Bladder microvascular endothelial cell (primary cell): ENCODE measurements at places on chromosomes 3 and 15. TPM values are rescaled to one million over a fixed set of nuclear protein-coding genes. Genes with fewer than 3 reads are reported as not detected.

Gene GPR156
- total RNA-seq = 0.06 TPM in 1 of 2 replicates, not detected in the other

Gene LTK
- total RNA-seq = under 0.01 and 0.06 TPM in 2 replicates

Gene PROS1
- 11.5 and 16.3 TPM in 2 replicates for total RNA-seq

Gene TIGIT
- not detected in 2 replicates for total RNA-seq

Gene ZBBX
- total RNA-seq = under 0.01 and 0.13 TPM in 2 replicates

Gene DOCK3
- under 0.01 TPM in 2 replicates for total RNA-seq

Gene SMCO1
- total RNA-seq = not detected in 2 replicates

Gene PDZRN3
- total RNA-seq = 0.19 TPM in 1 of 2 replicates, not detected in the other

Gene RTP1
- not detected in 2 replicates for total RNA-seq

Gene WDR6
- 55.0 and 141 TPM in 2 replicates for total RNA-seq

Gene CDHR4
- total RNA-seq = not detected in 2 replicates

Gene CD86
- total RNA-seq = not detected in 2 replicates

Gene FOXB1
- total RNA-seq = not detected in 2 replicates

Gene C15orf39
- total RNA-seq = 2.4 and 7.4 TPM in 2 replicates

Gene DZIP1L
- 7.6 and 8.9 TPM in 2 replicates for total RNA-seq

Gene DPPA2
- not detected in 2 replicates for total RNA-seq

Gene NEK10
- 1.6 and 2.8 TPM in 2 replicates for total RNA-seq
